Endothelial cell of umbilical vein (primary cell): ENCODE measurements at places on chromosomes 4 and X.

DNA sequence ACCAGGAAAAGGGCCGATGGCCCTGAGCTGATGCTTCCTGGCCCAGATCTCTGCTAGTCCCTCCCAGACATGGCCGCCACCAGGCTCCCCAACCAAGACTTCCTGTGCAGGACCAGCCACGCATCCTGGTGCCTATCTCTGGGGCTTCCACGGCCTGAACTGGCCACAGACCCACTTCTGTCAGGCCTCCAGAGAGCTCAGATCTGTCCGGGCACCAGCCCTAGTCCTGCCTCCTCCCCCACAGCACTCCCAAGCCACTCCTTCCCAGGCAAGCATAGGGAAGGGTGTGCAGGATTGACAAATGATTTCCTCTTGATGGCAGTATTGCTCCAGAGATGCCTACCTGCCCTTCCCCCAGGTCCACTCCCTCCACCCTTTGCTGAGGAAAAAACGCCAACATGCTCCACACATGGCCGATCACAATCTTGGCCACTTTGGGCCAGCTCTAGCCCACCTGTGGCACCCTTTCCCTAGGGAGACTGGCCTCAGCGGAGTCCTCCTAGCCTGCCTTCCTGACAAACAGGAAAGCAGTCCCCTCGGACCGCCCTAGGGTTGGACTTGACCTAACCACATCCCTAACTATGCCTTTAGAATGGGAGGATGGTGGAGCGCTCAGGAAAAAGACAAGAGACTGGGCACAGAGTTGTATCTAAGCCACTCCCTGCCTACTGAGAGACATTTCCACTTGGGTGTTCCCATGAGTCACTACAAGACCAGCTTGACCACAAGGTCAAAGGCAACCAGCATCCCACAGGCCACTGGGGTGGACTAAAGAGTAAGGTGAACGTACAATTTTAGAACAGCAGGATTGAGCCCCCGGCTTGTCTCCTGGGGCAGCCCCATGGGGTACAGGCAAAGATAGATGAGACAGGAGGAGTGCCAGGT, 277.5 kb upstream of the AGTR2 start:
- DNase-seq: no peak

DNA sequence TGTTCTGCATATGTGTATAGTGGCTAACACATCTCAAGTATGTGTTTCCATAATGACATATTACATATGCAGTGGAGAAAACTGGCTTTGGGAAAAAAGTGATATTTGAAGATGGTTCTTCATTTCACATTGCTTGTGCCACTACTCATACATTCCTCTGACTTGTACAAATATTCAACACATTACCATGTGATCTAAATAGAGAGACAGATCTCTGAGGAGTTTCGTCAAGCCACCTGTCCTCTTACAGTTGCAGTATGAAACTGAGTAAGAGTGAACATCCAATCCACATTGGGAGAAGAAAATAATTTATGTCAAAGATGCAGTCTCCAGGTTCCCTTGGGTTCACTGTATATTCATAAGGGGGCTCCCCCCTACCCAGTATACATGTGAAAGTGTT, 123.9 kb downstream of the KDR start:
- DNase-seq: no peak

DNA sequence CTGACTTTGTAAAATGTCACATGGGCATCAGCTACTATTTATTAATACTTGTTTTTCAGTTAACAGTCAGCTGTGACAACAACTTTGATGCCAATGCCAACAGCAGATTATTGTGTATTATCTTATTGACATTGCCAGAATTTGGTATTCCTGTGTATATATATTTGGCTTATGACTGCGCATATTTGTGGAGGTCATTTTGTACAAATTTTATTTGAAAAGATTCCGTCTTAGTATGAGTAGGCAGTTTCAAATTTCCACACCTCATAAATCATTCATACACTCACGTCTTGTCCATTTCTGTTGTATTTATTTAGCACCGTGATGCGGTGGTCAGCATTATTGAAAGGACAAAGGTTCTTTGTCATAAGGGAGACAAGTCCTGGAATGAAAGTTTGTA, 558.2 kb upstream of the NDST4 start:
- DNase-seq: no peak

DNA sequence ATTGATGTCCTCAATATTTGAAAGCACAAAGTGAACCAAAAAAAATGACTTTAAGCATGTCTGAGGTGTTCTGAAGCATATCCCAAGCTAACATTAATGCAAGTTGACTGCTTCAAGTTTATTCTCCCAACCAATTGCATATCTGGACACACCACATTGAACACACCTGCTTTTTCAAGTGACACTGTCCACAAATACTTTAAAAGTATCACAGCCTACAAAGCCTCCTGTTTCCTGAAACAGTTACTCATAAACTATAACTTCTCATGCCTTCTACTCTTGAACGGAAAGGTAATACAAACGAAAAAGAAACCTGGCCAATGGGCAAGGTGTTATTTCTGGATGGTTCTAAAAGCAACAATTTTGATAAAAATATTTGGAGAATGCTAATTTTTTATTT, 1.1 kb downstream of the CDKL2 start:
- DNase-seq: no peak

DNA sequence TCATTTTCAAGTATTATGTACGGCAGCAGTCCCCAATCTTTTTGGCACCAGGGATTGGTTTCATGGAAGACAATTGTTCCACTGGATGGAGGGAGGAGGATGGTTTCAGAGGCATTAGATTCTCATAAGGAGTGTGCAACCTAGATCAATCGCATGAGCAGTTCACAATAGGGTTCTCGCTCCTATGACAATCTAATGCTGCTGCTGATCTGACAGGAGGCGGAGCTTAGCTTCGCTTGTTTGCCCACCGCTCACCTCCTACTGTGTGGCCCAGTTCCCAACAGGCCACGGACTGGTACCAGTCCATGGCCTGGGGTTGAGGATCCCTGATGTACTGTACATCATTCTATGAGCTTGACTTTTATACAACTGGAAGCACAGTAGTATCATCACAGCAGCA, 48.4 kb downstream of the SMIM20 start:
- DNase-seq: no peak

DNA sequence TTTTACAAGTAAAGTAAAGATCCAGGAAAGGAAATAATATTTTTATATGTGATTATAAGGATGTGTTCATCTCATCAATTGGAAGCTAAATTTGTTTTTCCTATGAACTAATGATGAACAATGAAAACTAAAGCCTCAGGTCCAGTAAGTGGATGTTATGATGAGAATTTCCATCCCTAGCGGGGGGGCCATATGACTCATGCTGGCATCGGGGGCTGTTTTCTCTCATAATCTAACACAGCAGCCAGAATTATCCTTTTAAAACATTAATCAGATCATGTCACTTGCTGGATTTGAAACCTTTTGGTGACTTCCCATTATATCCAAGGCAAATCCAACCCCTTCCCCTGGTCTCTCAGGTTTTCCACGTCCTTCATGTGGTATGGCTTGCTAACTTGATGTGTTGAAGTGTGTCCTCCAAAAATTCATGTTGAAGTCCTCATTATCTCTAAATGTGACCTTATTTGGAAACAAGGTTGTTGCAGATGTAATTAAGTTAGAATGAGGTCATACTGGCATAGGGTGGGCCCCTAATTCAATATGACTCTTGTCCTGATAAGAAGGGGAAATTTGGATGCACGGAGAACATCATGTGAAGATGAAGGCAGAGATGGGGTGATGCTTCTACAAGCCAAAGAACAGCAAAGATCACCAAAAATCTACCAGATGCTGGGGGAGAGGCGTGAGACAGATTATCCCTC, 96.8 kb downstream of the AKAP4 start:
- peak; percentile 61 for DNase-seq

GRCh38 chr4:88843067-88843685, 145.5 kb upstream of the NAP1L5 start:
- DNase-seq: peak; percentile 87

GRCh38 chr4:120207021-120207420, 140.4 kb upstream of the MAD2L1 start:
- no peak for DNase-seq

DNA sequence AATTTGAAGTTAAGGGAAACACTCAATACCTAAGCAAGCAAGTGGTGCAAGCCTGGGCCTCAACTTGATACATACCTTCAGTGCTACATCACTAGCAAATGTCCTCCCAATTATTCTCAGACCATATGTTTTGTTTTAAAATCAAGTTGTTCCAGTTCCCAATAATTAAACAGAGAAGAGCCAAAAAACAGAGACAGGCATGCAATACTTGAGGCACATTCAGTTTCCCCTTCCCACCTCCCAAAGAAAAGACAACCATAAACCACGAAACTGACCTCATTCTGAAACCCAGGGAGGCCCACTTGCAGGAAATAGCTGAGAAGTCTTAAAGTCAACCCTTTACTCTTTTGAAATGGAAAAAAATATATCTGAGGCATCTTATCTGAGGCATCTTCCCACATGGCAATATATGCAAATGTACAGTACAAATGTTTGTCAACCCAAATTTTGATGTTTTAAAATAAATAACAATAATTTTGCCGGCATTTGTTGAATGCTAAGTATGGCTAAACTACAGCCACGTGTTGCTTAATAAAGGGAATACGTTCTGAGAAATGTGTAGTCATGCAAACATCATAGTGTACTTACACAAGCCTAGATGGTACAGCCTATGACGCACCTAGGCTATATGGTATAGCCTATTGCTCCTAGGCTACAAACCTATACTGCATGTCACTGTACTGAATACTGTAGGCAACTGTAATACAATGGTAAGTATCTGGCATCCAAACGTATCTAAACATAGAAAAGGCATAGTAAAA, 147.5 kb downstream of the TSPAN5 start:
- no peak for DNase-seq

DNA sequence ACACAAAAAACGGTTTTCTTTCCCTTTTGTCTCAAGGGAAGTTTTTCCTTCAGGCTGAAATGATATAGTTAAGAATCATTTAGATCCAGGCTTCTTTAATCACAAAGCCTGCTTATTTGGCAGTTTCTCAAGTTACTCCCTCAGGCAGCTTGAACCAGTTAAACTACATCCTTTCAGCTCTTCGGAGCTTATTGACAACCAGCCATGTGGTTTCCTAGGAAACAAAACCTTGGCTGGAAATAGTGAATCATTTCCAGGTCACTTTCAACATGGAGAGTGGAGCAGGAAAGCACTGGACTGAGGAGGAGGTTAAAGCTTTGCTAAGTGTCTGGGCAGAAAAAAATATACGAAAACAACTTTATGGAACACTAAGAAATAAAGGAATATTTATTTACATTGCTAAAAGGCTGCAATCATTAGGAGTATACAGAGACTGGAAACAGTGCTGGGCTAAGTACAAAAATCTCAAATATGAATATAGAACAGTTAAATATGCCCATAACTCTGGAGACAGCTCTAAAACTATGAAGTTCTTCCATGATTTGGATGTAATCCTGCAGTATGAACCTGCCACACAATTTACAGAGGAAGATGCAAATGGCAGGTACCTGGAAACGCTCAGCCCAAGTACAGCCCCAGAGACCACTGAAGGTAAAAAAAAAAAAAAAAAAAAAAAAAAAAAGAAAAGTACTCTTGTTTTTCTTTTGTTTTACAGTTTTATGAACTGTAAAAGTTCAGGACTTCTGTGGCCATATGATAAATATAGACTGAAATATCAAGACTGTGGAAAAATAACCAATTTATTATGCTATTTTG, 23.2 kb upstream of the AASDH start:
- peak; percentile 99 for DNase-seq

DNA sequence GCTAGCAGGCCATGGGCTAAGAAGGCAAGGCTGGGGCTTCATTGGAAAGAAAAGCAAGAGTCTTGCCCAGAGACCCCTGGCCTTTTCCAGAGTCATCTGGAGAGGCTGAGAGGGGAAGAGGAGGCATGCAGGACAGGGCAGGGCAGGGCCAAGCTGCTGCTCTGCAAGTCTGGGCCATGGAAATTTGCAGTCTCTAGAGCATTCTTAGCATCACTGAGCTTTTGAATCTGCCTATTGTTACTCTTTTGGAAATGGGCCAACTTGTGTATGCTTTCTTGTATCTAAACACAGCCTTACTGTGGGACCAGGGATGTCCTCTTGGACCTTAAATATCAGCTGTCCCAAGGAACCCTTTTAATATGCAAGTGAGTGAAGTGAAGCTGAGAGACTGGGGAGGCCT, 560.5 kb downstream of the MID1IP1 start:
- no peak for DNase-seq

DNA sequence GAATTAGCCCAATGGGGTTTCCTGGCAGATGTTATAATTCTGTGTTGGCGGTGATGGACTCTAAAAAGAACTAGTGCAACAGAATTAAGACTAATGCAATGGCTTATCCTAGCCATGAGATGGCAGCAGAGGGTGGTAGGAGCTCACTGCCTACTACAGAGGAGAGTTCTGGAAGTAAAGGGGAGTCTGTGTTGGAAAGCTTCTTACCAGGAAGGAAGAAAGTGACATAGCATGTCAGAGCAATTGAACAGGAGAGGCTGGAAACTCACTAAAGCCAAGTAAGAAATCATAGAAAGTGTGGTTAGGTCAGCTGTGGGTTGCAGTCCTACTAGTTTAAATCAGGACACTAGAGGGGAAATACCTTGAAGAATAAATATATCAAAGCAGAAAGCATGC, 6.3 kb upstream of the TRPC5OS start:
- peak; percentile 11 for DNase-seq

GRCh38 chr4:123507376-123507775, 110.8 kb downstream of the SPRY1 start:
- no peak for DNase-seq

- peak; percentile 92 for DNase-seq
These were observed 94.2 kb downstream of the GPAT3 start for GRCh38 chr4:83629945-83630721.

- peak; percentile 15 for DNase-seq
These were observed 51.8 kb upstream of the TRAM1L1 start for GRCh38 chr4:117137145-117137544.

DNA sequence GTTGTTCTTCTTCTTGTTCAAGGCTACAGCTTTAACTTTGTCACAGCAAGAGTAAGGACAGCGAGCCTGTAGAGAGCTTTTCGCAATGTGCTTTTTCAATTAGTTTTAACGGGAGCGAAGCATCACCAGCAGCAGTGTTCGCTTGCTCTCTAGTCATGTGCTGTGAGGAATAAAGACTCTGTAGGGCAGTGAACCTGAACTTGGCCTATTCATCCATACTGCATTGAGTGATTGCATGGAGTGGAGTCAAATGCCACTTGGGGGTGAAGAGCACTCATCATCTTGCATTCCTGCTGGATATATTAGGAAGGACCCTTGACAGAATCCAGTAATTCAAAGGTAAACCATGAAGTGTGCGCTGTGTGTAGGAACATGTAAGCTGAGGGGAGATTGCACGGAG, 240.0 kb downstream of the FRMPD4 start:
- no peak for DNase-seq

DNA sequence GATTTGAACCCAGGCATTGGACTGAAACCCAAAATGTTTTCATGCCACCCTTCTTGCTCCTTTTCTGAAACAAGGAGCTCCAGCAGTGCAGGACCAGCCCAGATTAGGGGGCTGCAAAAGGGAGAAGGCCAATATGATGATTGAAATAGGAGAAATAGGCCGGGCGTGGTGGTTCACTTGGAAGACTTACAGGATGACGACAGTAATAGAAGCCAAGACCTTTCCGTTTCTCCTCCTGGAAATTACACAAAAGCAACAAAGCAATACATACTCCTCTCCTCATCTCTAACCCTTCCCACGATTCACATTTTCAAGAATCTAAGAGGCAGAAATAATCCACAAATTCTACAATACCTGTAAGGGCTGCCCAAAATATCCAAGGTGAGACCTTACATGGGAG, 90.8 kb downstream of the ANAPC4 start:
- DNase-seq: peak; percentile 51
